Amygdala (tissue), 56 donors: ENCODE measurements at places on chromosomes 16 and 17.

DNA sequence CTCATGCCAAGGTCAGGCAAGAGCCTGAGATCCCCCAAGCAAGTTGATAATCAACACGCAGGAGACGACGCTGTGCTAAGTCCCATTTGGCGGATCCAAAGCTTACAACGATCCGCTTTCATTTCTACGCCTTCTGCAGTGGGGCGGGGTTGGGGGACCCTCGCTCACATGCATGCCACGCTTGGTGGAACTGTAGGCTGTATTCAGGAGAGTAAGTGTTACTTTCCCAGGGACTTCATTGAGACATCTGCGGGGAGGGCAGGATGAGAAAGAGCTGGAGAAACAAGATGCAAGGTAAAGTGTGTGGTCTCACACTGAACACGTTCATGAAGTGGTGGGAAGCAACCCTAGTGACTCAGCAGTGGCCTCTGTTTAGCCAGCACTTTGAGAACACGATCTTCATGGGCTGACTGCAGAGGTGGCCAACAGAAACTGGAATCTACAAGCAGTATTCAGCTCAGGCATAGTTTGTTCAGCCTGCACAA, 100.5 kb downstream of the XYLT1 start:
- DNase-seq, result no peak

- DNase-seq, result no peak
These were observed 1376.4 kb downstream of the CDH11 start for GRCh38 chr16:63745456-63745855.

GRCh38 chr16:9527976-9528375, 436.5 kb downstream of the HAPSTR1 start:
- no peak for DNase-seq

GRCh38 chr17:40018211-40019121, 3.2 kb downstream of the CSF3 start:
- no peak for DNase-seq

- no peak for DNase-seq
These were observed 29.0 kb upstream of the SSTR2 start for GRCh38 chr17:73135766-73136165.

DNA sequence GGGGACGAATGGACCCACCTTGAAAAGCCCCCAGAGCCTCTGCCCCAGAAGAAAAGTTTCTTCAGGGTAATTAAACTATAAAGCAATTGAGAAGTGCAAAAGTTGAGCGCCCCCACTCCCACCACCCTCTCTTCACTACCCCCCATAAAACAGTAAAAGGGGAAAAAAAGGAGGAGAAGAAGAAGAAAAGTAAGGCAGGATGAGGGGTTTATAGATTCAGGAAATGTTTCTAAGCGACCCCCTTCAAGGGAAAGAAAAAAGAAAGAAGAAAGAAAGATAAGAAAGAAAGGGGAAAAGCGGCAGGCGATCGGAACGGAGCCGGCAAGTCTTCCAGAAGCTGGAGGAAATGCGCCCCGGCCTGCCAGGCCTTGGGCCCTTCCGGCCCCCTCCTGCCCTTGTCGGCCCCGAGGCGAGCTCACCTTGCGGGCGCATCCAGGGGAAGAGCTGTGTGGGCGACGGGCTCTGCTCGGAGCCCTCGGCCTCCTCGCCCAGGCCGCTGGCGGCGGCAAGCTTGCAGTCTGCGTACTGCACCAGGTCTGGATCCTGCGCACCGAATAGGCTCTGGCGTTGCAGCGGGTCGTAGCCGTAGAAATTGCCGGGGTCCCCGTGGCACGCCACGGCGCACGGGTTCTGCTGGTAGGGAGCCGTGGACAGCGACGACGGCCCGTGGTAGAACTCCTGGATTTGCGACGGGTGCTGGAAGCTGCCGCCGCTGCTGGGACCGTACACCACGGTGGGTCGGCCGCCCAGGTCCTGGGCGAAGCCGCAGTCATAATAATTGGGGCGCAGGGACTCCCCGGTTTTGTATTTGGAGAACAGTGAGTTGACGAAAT, 1.0 kb downstream of the HOXB8 start:
- DNase-seq, result no peak

DNA sequence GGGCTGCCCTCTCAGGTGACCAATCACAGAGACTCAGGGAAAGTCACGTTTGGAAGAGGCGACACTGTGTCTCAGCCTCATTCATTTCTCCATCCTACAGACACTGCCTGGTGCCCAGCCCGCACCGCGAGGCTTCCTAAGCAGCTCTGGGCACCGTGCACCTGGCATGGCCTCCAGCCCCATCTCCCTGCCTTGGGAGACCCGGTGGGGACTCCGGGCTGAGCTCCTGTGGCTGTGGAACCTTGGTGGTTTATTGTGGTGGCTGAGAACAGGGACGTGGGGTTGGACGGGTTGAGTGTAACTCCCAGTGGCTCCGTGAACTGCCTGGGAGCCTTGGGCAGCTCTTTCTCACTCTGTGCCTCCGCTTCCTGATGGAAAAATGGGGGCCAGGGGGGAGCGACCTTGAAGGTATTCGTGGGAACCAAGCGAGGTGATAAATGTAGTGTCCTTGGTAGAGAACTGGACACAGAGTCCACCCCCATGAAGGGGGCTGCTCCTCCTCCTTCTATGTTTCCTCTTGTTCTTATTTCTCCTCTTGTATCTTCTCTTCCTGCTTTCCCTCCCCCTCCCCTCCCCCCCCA, 215.4 kb downstream of the SEC14L1 start:
- no peak for DNase-seq

- no peak for DNase-seq
These were observed 2.3 kb downstream of the ARL4D start for GRCh38 chr17:43400943-43401717.

GRCh38 chr17:35163886-35164285, 16.3 kb downstream of the UNC45B start:
- no peak for DNase-seq

GRCh38 chr17:81349397-81350319, 45.6 kb upstream of the BAHCC1 start:
- DNase-seq, result no peak

GRCh38 chr17:35879773-35880654, at the start of gene CCL5:
Gene CCL5, minus strand, starts transcription at chr17:35880360.
- DNase-seq, result no peak

DNA sequence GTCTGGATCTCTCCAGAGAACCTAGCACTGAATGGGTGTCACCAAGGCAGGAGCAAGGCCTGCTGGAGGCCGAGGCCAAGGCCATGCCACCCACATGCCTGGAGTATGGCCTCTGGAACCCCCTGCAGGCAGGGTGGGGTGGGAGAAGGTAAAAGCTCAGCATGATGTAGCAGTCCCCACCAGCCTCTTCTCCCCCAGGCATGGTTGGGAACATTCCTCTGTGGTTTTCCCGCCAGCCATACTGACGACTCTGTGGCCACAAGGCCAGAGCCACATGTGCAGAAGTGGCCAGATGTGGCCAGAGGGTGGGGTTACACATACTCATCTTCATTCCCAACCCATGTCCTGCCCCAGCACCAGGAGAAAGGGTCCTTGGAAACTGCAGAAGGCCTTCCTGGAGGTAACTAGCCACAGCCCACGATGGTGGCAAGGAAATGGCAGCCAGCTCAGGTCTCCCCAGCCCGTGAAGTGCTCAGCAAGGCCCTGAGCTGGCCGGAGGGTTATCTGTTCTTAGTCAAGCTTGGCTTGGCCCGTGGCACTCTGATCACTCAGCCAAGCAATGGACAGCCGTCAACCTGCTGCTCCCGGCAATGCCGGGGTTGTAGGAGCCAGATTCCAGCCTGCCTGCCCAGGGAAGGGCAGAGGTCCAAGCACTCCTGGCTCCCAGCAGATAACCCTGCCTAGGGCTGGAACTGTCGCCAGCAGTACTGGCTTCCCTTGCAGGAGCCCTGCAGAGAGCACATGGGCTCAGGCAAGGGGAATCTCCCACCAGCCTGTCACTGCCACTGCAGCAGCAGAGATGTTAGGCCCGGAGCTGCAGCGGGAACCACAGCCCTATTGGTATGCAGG, 26.1 kb downstream of the HDAC5 start:
- DNase-seq, result no peak

DNA sequence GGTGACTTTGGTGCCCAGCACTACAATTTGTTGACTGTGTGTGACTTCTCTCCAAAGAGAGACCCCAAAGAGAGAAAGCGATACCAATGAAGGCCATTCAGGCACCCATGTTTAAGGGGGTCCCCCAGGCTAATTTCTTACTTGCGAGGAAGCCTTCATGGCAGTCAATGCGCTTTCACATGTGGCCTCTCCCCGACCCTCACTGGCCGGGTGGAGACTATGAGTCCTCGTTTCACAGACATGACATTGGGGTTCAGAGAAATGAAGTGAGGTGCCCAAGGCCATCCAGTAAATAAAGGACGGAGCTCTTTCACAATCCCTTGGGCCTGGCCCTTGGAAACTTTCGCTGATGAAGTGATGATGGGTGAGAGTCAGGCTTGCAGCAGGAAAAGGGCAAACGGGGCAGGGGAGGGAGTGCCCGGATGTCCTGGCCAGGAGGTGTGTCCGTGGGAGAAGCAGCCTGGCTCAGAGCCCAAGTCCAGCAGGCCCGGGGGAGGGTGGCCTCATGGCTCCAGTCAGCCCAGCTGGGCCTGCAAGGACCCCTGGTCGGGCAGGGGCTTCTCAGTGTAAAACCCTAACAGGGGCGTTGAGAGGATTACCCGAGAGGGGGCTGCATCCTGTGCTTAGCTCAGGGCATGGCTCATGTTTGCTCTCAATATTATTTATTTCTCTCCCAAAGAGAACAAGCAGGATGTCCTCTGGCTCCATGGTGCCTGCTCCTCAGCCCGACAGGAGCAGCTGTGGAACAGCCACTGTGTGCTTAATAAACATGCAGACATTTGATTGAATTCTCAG, 14.7 kb downstream of the TBX2 start:
- DNase-seq, result no peak

- DNase-seq, result no peak
These were observed 1.2 kb upstream of the PDIA2 start for GRCh38 chr16:281660-282255.

DNA sequence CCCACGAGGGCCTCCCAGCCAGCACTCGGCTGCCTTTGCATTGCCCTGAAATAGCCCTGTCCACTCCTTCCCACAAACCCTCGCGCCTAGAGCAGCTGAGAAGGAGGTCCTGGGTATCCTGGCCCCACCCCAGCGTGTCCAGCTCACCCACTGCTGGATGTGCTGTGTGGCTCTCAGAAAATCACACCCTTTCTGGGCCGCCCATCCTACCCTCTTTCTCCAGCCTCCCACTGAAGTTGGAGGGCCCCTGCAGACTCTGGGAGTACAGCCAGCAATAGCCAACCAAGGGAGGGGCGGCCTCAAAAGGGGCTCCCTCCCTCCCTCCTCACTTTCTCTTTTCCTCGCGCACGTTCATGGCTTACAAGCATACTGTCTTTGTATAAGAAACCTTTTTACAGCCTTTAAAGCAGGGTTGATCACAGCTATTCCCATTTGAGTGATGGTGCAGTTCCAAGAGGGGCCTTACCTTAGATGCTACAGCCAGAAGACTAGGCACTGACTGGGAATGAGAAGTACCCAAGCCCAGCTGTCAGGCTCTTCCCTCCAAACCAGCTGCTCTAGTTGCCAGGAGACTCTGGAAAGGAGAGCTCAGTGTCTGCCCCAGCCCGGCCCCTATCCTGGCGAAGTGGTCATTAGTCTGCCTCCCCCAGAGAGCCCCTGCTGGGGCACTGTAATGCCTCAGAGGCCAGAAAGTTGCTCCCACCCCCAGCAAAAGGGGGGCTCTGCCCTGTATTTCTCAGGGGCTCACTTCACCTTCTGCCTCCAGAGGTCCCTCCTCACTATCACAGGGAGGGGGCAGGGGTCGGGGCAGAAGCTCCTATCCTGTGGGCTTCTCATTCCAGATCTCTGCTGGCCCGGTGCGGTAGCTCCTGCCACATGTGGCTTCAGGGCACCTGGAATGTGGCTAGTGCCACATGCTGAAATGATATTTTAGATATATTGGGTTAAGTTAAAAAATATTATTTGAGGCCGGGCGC, 38.1 kb downstream of the DCAKD start:
- DNase-seq, result no peak

DNA sequence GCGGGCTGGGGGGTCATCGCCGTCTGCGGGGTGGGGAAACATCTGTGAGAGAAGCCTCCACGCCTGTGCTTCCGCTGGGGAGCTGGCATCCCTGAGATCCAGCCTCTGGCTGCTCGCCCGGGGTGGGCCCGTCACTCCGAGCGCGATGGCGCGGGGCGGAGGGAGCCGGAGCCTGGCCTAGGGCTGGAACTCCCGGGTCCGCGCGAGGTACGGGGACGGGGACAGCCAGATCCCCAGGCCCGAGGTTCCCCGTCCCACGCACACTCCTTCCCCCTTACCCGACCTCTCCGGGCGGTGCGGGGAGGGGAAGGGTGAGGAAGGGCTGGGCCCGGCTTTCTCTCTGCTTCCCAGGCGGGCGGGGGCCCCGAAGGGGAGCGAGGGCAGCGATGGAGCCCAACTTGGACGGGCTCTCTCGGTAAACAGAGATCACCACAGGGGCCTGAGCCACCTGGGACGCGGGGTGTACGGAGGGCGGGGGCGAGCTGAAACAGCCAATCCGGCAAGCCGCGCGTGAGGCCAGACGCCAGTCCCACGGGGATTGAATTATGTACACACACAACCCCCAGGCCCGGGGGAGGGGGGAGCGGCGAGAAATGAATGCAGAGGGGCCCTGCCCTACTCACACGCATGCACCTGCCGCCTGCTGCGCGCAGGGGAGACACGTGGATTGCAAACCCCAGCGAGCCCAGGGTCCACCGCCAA, at the start of gene SLC16A11:
SLC16A11 (minus strand) TSS at position 596 of the 702 bp plus-strand sequence; CDS start at position 17, 579 bp downstream.
- DNase-seq, result no peak

DNA sequence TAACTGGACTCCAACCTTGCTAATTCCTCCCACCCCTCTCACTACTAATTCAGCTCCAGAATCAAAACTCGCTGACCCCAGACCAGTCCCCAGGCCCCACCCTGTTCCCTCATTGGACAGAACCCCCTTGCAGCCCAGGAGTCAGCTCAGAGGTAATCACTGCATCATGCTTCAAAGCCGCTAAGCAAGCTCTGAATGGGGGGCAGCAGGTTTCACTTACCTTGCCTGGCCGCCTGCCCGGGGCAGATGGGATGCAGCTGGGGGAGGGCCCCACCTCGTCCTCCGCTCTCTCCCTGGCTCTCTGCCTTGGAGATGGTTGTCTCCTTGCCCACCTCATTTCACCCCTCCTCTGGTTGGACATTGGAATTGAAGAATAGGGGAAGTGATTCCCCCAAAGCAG, 4.8 kb upstream of the NGFR start:
- DNase-seq, result no peak

DNA sequence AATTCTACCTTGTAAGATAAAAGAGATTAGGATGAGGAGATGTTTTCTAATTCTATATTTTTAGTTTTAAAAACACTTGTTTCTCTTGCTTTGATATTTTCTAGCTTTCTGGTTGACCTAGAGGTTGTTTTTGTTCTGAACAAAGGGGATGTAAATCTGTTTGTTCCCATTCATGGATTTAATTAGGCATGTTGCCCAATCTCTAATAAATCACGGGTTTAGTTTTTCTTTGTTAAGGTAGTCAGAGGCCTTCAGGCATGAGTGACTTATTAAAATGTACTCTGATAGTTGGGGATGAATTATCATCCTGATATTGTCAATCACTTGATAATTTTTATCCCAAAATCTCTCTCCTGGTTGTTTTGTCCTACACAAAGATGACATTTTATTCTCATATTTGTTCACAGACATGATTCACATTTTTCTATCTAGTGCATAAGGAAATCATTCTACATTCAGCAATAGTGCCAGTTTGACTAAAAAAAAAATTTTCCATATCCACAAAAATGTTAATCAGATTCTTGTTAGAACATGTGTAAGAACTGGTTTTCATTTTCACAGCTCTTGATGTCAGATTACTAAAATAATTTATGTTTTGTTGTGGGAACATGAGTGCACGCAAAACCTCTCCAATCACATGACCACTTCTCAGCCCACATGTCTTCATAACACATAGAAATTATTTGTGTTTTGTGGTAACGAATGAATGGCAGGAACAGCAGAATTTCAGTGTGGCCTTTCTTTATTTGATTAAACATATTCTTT, 95.7 kb upstream of the AKTIP start:
- no peak for DNase-seq
